Stimulated activated CD8-positive, alpha-beta memory T cell treated with anti-CD3 and anti-CD28 coated beads, Interleukin-7, amount 100 ng/mL, for 24 hours (primary cell): ENCODE measurements at places on chromosomes 12 and 14.

DNA sequence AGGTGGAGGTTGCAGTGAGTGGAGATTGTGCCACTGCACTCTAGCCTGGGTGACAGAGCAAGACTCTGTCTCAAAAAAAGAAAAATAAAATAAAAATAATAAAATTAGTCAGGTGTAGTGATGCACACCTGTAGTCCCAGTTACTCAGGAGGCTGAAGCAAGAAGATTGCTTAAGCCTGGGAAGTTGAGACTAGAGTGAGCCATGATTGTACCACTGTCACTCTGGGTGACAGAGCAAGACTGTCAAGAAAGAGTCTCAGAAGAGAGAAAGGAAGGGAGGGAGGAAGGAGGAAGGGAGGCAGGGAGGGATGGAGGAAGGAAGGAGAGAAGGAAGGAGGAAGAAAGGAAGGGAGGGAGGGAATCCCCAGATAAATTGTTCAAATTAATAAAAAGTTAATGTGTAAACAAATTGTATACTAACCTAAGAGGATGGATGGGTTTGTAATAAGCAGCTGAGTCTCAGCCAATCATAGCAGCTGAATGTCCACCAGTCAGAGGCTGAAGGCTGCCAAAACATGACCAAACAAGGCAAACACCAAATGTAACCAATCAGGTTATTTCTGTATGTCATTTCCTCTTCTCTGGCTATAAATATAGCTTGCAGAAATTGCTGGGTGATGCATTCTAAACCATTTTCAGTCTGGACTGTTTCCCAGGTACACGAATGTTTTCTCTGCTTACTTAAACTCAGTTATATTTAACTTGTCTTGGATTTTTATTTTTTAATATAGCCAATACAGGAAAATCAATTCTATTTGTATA, 6.1 kb upstream of the CDCA4 start:
- DNase-seq = no peak

GRCh38 chr14:100581228-100582145, 5.7 kb downstream of the BEGAIN start:
- DNase-seq = no peak

DNA sequence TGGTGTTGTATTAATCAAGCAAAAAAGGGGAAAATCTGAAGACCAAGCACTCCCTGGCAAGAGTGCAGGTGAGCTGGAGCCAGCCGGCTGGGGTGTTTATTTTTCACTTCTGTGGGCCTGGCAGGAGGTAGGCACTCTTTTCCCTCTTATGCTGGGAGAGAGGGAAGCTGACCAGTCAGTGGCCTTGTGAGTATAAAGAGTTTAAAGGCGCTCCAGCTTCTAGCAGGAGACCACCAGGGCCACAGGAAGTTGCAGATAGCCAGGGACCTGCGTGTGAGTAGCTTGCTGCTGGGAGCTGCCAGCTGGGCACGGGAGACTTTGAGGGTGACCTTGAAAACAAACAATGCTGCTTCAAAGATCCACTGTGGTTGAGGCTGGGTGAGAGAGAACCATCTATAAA, 217.4 kb upstream of the PWP1 start:
- DNase-seq = no peak

DNA sequence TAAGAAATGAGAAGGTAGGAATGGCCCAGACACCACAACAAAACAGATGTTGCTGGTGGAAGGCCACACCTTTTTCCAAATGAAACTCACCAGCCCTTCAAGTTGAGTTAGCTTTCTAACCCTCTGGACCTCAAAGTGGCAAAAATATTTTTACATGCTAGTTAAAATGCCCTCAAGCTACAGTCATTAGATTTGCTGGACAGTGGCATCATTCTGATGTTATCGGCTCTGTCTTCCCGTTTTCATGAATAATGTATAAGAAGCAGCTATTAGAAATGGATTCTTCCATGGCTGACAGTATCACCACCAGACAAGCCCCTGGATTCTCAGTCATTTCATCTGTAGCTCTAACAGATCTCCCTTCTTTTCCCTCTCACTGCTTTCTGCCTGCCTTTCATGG, 37.1 kb upstream of the PLXNC1 start:
- DNase-seq = no peak

DNA sequence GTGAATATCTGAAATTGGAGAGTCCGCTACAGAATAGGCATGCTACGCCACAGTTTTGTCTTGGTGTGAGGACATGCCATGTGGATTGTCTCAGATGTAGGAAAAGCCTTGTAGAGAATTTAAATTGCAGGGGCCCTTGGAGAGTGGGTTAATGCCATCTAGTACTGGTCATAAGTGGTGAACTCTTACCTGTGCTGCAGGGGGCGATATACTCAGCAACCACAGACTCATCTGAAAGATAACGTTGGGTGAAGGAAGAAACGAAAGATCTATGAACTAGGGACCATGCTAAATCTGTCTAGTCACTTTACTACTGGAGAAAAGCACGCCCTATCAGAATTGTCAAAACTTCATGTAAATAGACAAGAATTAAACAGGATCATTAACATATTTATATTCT, 33.7 kb upstream of the A2M start:
- no peak for DNase-seq

- no peak for DNase-seq
Measured at GRCh38 chr14:53953002-53953827, 3.4 kb downstream of the BMP4 start.

GRCh38 chr14:69997849-69998248, 118.6 kb downstream of the SMOC1 start:
- DNase-seq = no peak

GRCh38 chr12:105355752-105356151, 25.3 kb downstream of the C12orf75 start:
- no peak for DNase-seq

DNA sequence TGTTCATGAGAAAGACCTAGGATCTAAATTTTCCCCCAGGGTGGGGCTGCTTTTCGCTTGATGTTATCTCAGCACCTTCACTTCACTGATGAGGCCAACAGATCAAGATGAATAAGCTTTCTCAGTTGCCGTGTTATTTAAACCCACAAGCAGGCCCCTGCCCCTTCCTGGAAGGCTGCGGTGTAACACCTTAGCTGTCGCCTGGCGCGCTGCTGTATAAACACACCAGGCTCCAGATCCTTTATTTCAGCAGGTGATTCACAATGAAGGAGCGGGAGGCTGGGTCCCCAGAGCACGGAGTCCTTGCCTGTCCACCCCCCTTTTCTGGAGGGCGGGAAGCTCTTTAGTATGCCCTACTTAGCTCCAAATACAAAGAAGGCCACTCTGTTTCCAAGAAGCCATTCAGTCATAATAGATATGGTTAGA, 515.4 kb downstream of the FUT8 start:
- peak; percentile 55 for DNase-seq

DNA sequence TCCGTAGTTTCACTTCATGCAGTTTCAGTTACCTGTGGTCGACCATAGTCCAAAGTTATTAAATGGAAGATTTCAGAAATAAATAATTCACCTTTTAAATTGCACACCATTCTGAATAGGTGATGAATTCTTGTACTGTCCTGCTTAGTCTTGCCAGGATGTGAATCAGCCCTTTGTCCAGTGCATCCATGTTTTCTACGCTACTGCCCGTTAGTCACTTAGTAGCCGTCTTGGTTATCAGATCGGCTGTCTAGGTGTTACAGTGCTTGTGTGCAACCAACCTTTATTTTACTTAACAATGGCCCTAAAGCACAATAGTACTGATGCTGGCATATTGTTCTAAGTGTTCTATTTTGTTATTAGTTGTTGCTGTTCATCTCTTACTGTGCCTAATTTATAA, 146.7 kb downstream of the ACSS3 start:
- DNase-seq = no peak

- DNase-seq = peak; percentile 18
Measured at GRCh38 chr14:97218691-97219430, 421.7 kb downstream of the VRK1 start.

DNA sequence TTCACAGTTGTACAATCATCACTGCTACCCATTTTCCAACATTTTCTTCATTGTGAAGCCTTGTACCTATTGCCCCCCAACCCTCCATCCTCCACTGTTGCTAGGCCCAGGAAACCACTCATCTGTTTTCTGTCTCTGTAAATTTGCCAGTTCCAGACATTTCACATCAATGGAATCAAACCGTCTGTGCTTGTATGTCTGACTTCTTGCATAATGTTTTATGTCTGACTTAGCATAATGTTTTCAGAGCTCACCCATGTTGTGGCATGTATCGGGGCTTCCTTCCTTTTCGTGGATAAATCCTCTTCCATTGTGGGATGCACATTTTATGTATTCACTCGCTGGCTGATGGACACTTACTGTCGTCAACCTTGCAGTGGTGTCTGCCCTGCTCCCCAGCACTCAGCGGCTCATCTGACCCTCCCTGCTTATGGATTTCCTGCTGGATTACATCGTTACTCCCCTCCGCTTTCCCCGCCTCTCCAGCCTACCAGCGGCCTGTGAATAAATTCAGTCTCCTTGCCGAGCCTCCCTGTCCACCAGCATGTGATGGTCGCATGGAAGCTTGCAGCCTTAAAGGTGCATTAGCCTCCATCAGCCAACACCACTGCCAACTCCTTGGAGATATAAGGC, 727.6 kb upstream of the TMEM132C start:
- no peak for DNase-seq

GRCh38 chr12:115440438-115440837, 756.5 kb upstream of the TBX3 start:
- DNase-seq = no peak
